NCI-H2081 treated with DMSO at 0.1 percent for 48 hours (cell line): ENCODE measurements at places on chromosomes 1 and 21.

GRCh38 chr1:53766194-53766742, 27.3 kb upstream of the GLIS1 start:
- no peak for DNase-seq

DNA sequence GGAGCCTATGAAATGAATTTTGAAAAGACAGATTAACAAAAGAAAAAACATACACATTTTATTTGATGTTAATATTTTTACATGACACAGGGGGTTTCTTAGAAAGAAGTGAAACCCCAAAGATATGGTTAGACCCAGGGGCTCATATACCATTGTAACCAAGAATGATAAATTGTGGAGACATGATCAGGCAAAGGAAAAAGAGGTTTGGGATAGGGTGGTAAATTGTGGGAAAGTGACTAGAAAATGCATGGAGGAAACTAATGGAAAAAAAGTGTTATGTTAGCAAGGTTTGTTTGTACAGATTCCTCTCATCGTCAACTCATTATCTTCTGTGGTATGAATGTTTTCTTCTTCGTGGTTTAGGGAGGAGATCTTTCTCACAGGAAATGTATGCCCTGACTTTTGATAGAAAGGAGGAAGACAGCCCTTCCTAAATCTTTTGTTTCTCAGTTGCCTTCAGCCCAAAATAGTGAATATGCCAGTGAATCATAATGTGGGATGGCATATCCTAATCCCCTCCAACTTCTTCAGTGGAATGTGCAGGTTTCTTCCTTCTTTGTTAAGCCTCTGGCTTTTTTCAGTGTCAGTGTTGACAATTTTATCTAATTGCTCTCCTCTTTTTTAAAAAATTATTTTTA, 140.4 kb upstream of the UBE2U start:
- no peak for DNase-seq

- no peak for DNase-seq
Observed at GRCh38 chr1:204940591-204940990, 69.9 kb downstream of the NFASC start.

DNA sequence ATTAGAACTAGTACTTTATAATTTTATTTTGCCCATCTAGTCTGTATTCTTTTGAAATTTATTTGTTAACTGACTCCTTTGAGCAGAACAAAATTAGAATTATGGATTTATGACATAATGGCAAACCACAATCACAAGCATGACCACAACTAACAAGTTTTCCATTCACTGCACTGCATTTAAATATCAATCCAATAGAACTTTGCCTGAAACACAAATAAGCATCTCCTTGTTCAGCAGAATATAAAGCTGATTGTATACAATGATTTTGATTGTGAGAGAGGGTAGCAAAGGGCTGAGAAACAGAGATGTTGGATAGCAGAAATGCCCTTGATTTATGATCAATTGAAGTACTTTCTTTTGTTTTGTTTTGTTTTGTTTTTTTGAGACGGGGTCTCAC, 495.5 kb upstream of the RGS18 start:
- DNase-seq = no peak
